ENCODE measurements at places on chromosomes 5 and 9.

- peak; percentile 74 for DNase-seq
Measured at GRCh38 chr9:96875461-96876142, 21.3 kb upstream of the ZNF782 start.

GRCh38 chr9:110112792-110113191, 95.2 kb downstream of the C9orf152 start:
- no peak for DNase-seq

- DNase-seq: peak; percentile 59
Measured at GRCh38 chr9:136095070-136096058, at the start of gene NACC2. Gene NACC2, minus strand, starts transcription at chr9:136095289. Its CDS starts 44,768 bp downstream, at chr9:136050521.

- no peak for DNase-seq
Measured at GRCh38 chr5:61254969-61255555, 77.0 kb upstream of the ZSWIM6 start.

DNA sequence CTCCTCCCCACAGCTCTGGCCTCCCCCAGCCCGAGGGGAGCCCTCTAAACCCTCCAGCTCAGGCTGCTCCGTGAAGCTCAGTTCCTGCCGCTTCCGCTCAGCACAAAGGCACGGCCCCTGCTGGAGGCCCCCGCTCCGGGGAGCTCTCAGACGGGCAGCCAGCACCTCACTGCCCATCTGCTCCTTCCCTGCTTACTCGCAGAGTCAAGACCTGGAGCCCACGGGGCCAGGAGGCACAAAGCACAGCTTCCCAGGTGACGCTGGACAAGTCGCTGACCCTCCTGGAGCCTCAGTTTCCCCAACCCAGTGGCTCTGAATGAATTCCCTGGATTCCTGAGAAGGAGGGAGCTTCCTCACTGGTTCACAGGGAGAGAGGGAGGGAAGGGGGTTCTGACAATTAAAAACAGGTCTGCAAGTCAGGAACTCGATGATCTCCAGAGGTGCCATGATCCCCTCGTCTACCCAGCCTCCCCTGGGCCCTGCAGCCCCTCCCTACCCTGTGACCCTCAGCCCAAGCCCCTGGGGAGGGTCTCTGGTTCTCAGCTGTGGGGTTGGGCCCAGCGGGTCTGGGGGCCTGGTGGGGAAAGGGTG, 36.2 kb downstream of the VAV2 start:
- DNase-seq: peak; percentile 51

DNA sequence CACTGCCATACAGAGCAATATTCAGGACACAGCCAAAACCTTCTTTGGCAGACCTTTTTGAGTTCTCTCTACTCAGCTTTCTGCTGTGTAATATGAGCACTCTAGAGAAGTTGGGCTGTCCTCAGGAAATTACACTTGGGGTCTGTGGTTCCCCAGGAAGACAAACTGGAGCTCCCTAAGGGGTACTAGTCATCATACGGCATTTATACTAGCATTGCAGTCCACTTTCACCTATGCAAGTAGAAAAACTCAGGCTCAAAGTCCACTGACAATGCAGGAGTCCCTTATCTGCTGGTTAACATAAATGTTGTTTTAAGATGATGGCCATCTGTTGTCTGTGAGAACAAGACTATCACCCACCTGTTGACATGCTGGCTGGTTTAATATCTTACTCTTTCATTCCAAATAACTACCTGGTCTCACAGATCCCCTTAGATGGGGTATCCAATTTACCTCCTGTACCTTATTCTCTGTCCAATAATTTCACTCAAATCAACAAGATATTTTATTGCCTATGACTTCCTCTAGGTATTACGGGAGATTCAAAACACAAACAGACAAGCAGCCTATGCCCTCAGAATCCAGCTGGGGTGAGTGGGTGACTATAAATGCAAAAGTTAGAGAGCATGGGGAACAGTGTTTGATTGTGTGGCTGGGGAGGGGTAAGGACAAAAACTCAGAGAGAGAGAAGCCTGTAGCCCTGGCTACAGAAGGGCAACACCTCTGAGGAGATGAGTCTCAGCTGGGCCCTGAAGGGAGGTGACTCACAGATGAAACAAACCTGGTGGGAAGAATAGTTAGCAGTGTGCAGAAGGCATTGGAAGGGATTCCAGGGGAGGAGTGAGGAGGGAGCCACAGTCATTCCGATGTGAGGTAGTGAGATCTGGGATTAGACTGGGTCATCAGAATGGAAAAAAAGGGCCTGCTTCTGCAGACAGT, 10.2 kb downstream of the DOCK8 start:
- DNase-seq: no peak

DNA sequence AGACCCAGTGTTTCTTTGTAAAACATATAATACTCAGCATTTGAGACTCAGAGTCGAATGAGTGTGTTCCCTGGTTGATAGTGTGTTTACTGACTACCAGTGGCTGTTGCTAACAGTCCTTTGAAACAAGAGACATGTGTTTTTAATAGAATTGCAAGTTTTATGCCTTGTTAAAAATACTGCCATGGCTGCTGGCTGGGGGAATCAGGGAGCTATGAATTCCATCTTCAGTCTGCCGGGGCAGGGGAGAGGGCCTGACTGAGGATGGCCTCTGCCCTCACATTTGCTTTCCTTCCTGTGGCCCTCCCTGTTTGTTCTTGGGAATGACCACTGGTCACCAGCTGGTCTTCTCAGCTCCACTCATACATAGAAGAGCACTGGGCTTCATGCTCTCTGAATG, 63.8 kb downstream of the PDZD2 start:
- DNase-seq: peak; percentile 3

GRCh38 chr5:14410394-14411201, 171.0 kb upstream of the OTULINL start:
- peak; percentile 70 for DNase-seq

- DNase-seq: no peak
Measured at GRCh38 chr5:32690153-32690552, 21.0 kb upstream of the NPR3 start.

DNA sequence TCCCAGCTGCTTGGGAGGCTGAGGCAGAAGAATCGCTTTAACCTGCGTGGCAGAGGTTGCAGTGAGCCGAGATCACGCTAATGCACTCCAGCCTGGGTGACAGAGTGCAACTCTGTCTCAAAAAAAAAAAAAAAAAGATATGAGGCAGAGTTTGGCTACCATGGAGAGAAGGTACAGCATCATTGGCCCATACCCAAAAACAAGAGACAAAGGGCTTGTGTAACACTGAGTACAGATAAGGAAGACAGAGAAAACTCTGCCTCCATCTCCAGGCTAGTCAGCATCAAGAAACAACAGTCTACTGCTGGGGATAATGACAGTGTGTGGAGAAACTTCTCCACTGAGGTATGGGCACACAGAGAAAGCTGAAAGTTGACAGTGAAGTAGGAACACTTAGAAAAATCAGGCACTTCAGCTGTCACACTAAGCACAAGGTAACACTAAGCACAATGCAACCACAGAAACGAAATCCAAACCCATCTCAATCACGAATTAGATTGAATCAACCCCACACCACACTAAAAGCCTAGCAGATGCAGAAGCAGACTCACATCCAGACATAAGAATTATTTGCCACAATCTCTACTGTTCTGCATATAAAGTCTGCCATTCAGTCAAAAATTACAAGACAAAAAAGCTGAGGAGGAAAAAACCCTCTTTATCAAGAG, 10.5 kb downstream of the PJA2 start:
- peak; percentile 11 for DNase-seq

DNA sequence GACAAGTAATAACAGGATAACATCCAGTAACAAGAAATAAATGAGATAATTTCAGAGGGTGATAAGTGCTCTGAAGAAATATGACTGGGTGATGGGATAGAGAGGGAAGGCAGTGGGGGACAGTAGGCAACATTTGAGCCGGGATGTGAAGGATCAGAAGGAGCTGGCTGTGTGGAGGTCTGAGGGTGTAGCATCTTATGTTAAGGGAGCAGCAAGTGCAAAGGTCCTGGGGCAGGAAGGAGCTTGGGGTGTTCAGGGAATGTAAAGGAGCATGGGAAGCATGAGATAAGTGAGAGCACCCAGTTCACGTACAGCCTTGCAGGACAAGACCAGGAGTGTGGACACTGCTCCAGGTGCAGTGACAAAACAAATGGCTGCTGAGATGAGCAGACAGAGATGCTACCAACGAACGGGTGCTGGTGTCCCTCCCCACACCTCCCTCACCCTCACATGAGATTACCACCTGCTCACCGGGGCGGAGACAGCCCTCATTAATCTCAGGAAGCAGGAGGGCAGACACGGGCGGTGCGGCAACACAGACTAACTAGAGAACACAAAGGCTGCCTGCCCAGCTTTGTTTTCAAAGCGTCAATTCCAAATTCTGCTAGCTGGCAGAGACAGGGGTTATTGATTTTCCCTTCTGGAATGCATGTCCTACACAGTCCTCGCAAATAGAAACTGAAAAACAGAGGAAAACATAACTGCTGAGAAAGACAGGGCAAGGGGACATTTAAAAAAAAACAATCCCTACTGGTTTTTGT, 298.1 kb upstream of the PANK3 start:
- no peak for DNase-seq

GRCh38 chr5:2746561-2747032, 4.9 kb downstream of the IRX2 start:
- DNase-seq: peak; percentile 75

GRCh38 chr5:93611976-93612854, 29.2 kb downstream of the NR2F1 start:
- no peak for DNase-seq

- DNase-seq: no peak
Measured at GRCh38 chr9:105447386-105447813, 434 bp upstream of the FSD1L start.

DNA sequence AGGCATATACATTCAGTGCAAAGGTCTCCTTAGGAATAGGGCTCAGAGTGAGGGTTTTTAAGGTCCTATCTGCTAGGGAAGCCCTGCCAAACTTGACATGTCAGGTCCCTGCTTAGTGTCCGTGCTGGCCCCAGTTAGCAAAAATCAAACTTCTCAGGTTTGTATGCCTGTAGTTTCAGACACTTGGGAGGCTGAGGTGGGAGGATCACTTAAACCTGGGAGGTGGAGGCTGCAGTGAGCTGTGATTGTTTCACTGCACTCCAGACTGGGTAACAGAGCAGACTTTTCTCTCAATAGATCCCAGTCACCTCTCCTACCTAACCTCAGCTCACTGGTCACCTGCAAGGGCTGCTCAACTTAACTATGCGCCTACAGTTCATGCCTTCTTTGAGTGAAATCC, 18.7 kb upstream of the TMEM245 start:
- no peak for DNase-seq

DNA sequence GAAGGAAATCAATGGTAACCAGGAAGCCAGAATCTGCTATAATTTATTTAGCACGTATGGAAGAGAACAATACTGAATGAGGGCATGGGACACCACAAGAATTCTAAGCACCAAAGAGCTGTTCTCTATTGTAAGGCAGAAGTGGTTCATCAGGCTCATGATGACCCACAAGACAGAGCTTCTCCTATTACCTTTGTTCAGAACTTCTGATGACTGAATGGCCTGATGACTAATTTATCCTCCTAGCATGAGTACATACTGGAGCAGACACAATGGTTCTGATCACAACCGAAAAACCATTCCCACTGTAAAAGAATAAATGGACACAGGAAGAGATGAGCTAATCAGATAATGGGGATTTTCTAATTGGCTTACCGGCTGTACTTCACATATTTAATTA, 329.8 kb upstream of the PDE4D start:
- DNase-seq: peak; percentile 5

DNA sequence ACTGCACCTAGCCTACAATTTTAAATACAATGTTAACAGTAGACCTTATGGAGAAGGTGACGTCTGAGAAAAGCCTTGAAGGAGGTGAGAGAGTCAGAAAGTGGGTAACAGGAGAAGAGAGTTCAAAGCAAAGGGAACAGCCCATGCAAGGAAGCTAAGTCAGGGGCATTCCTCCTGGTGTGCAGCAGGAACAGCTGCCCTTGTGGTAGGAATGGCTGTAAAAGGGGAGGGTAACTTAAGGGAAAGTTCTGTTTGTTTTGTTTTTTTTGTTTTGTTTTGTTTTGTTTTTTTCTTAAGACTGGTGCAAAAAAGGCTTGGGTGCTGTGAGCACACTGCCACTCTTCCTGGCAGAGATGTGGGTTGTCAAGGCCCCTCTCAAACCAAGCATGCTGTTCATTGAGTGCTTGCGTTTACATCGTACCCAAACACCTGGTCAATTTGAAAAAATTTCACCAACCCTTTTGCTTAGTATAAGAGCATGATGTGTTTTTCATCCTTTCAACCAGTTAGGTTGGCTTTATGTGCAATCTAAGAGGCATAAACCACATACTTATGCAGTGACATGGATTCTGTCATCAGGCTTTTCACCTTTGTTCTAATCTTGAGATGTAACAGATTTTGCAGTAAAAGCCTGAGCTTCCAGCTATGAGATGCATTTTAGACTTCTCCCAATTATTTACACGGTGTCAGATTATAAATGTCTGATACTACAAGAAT, 279.7 kb downstream of the GLIS3 start:
- DNase-seq: peak; percentile 17

DNA sequence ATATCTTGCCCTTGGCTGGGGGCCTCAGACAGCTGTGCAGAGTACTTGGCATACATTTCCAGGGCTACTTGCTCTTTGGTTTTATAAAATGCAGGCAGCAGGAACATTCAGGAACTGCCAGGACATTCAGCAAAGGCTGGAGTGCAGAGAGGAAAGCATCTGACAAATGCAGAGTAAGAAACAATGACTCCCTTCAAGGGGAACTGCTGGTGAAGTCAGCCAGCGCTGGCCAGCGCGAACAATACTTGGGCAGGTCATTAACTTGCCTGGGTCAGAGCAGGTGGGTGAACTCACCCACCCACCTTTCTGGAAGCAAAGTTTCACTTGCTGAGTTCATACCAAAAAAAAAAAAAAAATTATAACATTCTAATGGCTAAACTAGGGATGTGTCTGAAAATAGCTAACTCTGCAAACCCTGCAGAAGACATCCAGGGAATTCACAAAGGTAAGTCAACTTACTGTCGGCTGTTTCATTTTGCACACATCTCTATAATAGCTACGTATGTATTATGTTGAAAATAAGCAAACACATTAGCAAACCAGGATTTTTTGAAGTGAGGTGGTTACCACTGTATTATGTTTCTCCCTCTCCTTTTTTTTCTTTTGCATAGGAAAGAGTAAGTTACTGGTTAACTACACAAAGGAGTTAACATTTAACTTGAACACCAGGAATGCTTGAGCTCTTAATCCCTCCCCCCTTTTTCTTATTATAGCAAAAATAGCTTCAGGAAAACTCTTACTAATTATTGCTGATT, 152.2 kb downstream of the GLIS3 start:
- no peak for DNase-seq

DNA sequence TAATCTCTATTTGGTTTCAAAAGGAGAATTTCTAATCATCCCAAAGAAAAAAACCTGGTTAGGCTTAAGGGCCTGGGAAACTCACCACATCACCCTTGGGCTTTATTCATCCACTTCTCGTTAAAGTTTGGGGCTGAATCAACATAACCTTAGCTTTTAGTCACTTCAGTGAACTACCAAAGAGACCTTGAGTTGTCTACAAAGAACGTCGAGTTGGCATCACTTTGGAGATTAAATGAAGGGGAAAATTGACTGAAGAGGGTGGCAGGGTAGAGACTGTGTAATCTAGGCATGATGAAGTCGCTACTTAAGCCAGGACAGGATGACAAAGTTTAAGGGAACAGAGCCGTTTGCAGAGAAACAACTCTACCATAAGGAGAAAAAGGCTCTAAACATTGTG, 341.4 kb downstream of the RAB3C start:
- DNase-seq: no peak

All from fibroblast of skin of abdomen (primary cell).